ENCODE measurements at places on chromosomes 7 and 10.
A peak's percentile ranks its signal among the peaks of the same experiment; 100 is the strongest.

DNA sequence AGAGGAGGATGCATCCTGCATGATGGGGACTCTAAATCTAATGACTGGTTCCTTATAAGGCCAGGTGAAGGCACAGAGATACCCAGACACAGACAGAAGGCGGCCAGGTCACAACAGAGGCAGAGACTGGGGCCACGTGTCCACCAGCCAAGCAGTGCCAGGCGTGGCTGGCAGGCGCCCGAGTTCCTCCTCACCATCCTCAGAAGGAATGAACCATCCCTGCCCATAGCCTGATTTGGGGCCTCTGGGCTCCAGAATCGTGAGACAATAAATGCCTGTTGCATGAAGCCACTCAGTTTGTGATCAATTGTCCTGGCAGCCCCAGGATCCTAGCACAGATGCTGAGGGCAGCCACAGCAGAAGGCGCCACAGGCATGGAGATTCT, 69.0 kb upstream of the TNRC18 start:
- no peak for DNase-seq

- DNase-seq: no peak
Measured at GRCh38 chr10:35564341-35564968, 40.7 kb upstream of the GJD4 start.

- no peak for DNase-seq
Measured at GRCh38 chr10:11454958-11455566, 156.4 kb downstream of the USP6NL start.

DNA sequence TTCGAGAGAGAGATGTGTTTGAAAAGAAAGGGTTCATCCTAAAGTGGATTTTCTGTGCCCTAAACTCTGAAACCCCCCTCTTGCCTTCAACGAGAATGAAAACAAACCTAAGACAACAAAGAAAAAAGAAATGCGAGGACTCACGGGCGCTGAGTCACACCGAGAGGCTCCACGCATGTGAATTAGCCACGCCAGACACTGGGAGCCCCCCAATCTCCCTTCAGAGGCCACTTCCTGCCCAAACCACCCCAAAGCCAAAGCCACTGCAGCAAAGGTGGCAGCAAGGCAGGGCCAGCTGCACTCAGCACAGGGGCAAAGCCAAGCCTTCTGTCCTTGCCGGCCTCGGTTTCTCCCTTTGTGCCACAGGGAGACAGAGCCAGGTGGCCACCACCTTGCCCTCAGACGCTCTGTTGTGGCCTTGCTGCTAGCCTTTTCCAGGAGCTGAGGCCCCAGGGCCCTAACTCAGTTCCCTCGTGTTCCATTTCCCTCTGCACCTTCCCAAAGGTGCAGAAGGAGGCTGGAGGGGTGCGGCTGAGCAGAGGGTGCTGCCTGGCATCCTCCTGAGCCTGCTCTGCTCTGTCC, 93.3 kb downstream of the FAM53B start:
- peak; percentile 80 for DNase-seq

DNA sequence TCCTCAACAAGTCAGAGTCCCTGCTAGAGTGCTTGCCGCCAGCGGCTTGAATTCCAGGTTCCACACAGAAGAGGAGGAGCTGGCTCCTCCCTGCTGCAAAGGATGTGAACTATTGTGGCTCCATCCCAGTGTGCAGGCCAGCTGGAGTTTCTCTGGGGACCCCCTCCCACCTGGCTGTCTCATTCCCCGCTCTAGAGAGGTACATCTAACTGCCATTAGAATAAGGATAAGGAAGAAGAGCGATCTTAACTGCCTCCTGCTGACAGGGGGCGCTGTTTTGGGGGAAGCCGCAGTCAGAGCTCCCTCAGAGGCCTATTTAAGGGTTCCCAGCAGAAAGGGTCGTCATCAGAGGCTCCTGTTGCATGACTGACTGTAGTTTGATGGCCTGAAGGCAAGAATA, 40.8 kb upstream of the HECW1 start:
- no peak for DNase-seq

GRCh38 chr10:7763929-7764328, 23.9 kb downstream of the KIN start:
- DNase-seq: no peak

GRCh38 chr7:36889182-36889581, 164.9 kb upstream of the AOAH start:
- no peak for DNase-seq

DNA sequence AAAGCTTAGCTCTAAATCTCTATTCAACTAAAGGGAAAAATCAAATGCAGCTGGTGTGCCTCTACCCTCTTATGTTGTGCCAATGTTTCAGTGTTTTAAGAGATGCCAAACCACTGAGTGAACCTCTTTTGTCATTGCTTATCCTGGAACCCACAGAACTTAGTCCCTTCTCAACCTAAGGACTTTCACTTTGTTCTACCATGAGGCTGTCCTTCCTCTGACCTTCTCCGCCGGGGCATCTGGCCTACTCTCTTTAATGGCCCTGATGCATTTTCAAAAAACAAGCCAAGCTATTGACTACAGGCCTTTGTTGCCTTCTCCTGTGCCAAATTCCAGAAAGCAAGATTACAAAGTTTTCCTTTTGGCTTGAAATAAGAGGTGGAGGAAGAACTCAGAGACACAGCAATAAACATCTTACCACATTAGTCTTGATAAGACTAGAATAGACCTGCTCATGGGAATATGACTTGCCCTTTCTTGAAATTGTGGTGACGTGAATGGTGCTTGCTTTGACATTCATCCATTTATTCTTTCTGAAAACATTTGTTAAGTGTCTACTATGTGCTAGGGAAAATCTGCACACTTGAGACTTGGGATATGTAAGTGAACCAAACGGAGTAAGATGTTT, 253.2 kb upstream of the SMIM30 start:
- DNase-seq: no peak

DNA sequence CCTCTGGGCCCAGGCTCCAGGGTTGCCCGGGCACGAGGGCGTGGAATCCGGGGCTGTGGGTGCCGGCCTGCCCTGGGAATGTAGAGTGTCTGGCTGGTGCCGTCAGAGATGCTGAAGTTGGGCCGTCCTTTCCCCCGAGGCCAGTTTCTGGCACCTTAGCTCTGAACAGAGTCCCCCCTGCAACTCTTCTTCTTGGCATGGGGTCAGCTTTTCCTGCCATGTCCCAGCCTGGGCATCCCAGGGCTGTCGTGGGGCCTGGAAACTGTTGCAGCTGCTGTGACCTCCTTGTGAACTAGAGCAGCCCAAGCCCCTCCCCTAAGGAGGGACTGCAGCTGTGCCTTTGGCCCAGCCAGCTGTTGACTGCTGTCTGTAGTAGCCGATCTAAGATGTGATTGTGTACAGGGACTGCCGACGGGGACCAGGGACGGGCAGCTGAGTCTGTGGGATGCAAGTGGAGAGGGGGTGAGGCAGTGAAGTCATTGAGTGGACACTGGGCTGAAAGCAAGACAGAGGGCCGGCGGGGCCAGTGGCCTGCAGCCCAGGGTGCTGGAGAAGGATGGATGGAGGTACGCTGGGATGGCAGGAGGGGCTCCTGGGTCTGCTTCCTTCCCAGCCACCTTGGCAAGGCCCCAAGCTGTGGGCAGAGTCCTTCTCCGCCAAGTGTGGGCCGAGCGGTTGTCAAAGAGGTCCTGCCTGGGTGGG, 35.8 kb downstream of the GBX1 start:
- no peak for DNase-seq

DNA sequence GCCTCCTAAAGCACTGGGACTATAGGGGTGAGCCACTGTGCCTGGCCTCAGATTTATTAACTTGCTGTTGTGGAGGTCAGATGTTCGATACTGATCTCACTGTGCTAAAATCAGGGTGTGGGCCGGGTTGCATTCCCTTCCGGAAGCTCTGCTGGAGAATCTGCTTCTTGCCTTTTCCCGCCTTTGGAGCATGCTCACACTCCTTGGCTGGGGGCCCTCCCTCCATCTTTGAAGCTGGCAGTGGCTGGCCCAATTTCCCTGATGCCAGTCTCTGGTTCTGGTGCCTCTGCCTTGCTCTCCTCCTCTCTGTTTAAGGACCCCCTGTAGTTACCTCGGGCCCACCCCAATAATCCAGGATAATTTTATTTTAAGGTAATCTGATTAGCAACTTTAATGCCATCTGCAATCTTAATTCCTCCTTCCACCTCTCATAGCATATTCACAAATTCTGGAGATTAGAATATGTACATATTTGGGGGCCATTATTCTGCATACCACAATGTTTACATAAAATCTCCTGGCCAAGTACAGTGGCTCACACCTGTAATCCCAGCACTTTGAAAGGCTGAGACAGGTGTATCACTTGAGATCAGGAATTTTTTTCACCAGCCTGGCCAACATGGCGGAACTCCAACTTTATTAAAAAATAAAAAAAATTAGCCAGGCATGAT, 7.9 kb upstream of the PITRM1 start:
- DNase-seq: no peak

Measured in CD4-positive, alpha-beta T cell treated with Interleukin-15 for 4 hours (primary cell).